SK-N-SH (cell line): ENCODE measurements at places on chromosomes 1 and 21. TPM values are rescaled to one million over a fixed set of nuclear protein-coding genes. Genes with fewer than 3 reads are reported as not detected.

DNA sequence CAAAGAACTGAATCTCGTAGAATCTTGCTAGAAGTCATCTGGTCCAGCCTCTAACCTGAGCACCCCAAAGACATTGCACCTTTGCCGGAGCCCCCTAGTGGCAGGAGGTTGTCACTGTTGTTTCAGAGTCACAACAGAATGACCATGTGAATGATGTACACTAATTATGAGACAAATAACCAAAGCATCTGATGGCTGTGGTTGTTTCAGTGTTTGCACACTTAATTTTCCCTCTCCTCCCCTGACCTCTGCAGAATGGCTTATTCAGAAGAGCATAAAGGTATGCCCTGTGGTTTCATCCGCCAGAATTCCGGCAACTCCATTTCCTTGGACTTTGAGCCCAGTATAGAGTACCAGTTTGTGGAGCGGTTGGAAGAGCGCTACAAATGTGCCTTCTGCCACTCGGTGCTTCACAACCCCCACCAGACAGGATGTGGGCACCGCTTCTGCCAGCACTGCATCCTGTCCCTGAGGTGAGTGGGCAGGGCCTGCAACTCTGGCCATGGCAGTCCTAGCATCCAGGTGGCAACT is 26.4 kb downstream of the TRAF5 start:
- no peak for DNase-seq
- no peak overlapping the region for H3K27ac ChIP-seq
- H3K27me3 ChIP-seq = no peaks in the 10 kb centered on the region
- no peak overlapping the region for H3K4me3 ChIP-seq

DNA sequence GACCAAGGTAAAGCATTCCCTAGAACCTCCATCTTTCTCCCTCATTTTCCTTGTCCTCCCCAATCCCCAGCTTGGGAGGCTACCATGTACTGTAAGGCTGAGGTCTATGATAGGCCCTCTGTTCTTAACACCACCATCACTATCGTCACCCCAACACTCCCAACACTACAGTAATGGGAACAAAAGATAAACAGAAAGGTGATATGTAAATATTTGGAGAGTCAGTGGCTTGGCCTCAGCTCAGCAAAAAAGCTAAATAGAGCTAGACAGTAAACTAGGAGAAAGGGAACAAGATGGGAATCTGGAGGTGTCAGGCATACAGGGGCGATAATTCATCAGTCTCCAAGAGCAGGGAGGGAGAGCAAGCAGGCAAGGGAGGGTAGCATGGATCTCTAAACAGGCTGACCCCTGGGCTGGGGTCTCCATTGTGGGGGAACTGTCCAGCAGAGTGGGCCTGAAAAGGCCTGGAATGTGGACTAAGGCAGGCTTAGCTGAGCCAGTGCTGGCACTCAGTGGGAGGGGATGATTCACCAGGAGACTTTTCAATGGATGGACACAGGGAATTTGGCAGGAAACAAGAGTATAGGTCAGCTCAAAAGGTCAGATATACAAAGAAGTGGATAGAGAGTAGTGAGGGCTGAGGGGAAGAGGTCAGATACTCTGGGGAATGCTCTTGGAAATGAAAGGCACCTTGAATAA is 6.7 kb downstream of the WNT2B start:
- no peak overlapping the region for H3K4me3 ChIP-seq
- DNase-seq = no peak
- no peaks in the 10 kb centered on the region for H3K4me1 ChIP-seq
- H3K27me3 ChIP-seq = no peaks in the 10 kb centered on the region
- no peaks in the 10 kb centered on the region for H3K36me3 ChIP-seq
- H3K27ac ChIP-seq = no peak overlapping the region

The GPR161 gene
- 19.2 and 20.1 TPM in 2 replicates for polyA plus RNA-seq

The DCDC2B gene
- polyA plus RNA-seq = not detected in 2 replicates

GRCh38 chr1:39450956-39451606 is 40.4 kb upstream of the BMP8A start:
- no peak overlapping the region for H3K4me3 ChIP-seq
- no peaks in the 10 kb centered on the region for H3K27me3 ChIP-seq
- DNase-seq = no peak

The NBPF15 gene
- polyA plus RNA-seq = 47.5 and 63.9 TPM in 2 replicates

GRCh38 chr1:204104331-204105130 is 31.6 kb downstream of the SOX13 start:
- H3K27ac ChIP-seq = no peak overlapping the region
- no peaks in the 10 kb centered on the region for H3K27me3 ChIP-seq
- no peaks in the 10 kb centered on the region for H3K36me3 ChIP-seq
- H3K4me1 ChIP-seq = peaks cover 12% of the 10 kb centered on the region; the same call in 1 of the 2 replicates
- no peak for DNase-seq

GRCh38 chr1:5010656-5011055 is 356.2 kb downstream of the AJAP1 start:
- no peak for DNase-seq
- no peak overlapping the region for H3K27ac ChIP-seq
- H3K27me3 ChIP-seq = no peaks in the 10 kb centered on the region
- no peak overlapping the region for H3K4me3 ChIP-seq

- H3K36me3 ChIP-seq = no peaks in the 10 kb centered on the region
- no peak for DNase-seq
- no peak overlapping the region for H3K4me3 ChIP-seq
- no peak overlapping the region for H3K27ac ChIP-seq
- no peaks in the 10 kb centered on the region for H3K4me1 ChIP-seq
Observed at GRCh38 chr1:38436749-38437148, 390.2 kb upstream of the POU3F1 start.
